ENCODE measurements at places on chromosomes 4 and X.

DNA sequence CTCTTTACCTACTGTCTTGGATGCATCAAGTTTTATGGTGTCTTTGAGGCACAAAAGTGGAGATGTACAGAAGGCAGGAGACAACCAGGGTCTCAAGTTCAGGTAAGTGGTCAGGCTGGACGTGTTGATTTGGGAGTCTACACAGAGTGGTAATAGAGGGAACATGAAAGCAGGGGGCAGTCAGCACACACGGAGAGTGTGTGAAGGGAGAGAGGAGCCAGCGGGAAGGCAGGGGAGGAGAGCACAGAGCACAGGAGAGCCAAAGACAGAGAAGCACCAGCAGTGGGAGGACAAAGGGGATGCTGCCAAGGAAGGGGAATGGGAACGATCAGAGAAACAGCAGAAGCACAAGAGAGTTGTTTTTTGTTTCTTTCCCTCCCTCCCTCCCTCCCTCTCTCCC is 32.9 kb downstream of the TMEM150C start:
- DNase-seq, result no peak

DNA sequence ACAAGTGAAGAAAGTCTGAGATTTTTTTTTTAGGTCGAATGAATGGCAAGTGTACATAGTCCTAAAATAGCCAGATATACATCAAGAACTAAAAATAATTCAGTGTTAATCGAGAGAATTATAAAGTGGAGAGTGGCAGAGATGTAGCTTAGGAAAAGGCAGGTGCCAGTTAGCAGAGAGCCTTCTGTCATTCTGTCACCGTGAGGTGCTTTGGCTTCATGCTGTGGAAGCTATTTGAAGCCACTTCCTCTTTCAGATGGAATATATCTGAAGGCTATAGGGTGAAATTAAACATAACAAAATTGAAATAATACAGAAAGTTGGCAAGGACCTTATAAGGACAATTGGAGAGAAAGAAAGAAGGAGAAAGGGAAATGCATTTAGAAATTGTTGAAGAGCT is 756.3 kb downstream of the CCSER1 start:
- DNase-seq, result no peak

DNA sequence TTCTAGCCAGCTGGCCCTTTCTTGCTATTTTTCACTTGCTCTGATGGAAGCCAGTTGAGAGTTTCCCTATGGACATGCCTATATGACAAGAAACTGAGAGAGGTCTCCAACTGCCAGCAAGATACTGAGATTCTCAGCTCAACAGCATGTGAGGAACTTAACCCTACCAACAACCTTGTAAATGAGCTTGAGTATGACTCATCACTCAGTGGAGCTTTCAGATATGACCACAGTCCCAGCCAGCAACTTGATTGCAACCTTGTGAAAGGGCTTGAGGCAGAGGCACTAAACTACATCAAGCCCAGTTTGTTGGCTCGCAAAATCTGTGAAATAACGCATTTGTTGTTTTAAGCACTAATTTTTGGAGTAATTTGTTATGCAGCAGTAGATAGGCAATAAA is 175.8 kb downstream of the COMMD8 start:
- no peak for DNase-seq

DNA sequence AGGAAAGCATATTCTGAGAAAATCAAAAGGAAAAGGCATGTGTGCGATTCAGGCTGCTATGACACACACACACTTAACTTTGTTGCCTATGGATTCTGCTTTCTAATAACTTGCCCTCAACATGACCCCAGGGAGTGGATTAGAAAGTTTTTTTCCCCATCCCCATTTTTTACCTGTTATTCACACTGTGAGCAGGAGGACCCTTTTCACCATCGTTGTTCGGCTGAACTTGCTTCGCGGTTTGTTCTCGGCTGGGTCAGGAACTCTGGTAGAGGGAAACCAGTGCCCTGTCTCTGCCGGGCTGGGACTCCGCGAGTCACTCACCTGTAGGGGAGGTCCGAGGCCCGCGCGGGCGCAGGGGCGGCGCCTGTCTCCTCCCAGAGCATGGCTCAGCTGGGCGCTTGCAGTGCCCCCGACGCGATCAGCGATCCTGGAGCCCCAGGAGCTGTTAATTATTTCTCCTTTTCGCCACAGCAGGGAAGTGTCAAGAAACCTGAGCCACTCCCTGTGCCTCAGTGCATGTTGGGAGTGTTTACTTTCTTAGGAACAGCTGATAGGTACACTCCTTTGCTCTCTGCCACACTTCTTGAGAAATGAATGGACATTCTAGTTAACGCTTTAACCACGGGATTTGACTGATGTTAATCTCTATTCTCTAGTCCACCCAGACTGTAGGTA is at the start of gene RASSF6:
RASSF6 (minus strand) TSS at position 322 of the 678 bp plus-strand sequence. CDS start 8,641 bp downstream, outside the sequence.
- DNase-seq, result peak; percentile 57

DNA sequence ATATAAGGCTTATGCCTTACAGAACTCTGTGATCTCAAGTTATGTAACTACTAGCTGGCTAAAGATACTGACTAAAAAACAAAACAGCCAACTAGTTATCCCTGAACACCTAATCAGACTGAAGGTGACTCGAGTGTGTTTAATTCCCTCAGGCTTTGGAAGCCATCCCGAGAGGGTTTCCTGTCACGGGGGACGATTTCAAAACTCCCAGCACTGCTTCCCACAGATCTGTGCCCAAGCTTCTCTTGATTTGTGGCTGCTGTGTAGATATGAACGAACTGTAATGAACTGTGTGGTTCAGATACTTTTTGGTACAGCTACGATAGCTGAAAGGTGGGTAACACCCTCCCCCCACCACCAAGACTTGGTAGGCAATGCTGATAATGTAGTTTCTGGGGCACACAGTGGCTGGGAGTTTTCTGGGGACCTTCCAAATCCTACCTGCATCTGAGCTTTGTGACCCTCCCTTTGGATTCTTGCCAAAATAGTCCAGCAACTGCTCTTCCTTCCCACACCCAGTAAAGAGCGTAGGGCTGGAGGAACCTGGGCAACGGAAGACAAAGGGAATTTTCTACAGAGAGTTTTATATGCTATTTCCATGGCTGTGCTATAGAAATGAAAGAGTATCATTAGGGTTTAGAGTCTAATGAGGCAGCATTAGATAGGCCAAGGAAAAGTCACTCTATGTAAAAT is 148.8 kb downstream of the MGST2 start:
- no peak for DNase-seq

- no peak for DNase-seq
Measured at GRCh38 chr4:104436542-104436941, 58.2 kb downstream of the CXXC4 start.

DNA sequence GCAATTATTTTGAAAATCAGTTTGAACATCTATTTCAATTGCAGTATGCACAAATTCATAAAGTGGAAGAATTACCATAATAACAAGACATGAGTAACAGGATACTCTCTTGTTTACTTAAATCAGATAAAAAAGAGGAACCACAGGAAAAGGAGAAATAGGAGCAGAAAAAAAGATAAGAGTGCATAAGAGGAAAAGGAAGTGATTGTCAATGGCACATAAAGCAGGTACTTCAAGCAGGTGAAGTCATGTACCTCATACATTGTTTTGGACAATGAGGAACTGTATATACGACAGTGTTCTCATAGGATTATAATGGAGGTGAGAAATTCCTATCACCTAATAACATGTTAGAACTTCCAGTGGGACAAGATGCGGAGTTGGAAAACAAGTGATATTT is 334.5 kb upstream of the PCDH7 start:
- DNase-seq, result no peak

GRCh38 chr4:87078987-87079486 is 141.4 kb downstream of the KLHL8 start:
- DNase-seq, result no peak

DNA sequence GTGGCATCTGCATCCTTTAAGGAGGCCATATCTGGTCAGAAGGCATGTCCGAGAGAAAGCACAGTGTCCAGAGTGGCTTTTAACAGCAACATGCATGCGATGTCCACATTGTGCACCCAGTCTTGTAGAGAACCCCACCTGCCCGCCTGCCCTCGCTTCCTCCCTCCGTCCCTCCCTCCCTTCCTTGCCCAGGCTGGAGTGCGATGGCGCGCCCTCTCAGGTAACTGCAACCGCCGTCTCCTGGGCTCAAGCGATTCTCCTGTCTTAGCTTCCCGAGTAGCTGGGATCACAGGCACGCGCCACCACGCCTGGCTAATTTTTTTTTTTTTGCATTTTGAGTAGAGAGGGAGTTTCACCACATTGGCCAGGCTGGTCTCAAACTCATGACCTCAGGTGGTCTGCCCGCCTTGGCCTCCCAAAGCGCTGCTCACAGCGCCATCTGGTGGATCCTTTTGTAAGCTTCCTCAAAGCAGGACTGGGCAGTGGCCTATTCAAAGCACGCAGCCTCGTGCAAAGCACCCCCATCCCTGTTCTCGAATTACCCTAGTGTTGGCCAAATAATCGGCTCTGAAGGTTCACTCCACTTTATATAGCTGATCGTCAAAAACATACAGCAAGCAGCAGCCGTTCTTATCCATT is 15.0 kb downstream of the BRCC3 start:
- peak; percentile 27 for DNase-seq

DNA sequence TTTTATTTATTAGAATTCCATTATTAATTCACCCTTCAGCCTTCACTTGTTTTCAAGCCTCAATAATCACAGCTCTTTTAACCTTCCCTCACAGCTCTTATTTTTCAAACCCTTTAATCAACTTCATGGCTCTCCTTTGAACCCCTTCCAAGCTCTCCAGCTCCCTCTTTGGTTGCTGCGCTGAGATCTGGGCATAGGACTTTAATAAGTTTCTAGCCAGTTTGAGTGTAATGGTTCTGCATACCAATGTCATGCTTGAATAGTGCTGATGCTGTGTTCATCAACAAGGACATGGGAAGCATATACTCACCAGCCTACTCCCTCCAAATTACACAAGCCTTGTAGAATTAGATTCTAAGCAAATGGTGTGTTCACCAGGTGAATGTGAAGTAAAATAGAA is 3.5 kb upstream of the RNF212 start:
- no peak for DNase-seq

DNA sequence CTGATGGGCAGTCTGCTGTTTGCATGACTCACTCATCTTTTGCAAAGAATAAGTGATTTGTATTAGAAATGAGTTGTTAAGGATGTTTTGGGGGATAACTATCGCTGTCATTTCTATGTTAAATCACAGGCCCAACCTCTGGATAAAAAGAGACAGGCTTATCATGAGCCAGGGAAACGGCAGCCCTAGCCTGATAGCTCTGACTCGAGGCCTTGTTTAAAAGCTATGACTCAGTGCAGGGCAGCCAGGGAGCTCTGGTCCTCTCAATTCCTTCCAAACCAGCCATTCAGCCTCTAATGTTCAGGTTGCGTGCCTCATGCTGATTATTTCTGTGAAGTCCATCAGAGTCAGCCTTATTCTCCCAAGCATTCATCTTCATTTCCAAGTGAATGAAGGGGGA is 305.9 kb upstream of the HAND2 start:
- DNase-seq, result no peak

- no peak for DNase-seq
Measured at GRCh38 chr4:176988226-176988625, 195.5 kb upstream of the VEGFC start.

DNA sequence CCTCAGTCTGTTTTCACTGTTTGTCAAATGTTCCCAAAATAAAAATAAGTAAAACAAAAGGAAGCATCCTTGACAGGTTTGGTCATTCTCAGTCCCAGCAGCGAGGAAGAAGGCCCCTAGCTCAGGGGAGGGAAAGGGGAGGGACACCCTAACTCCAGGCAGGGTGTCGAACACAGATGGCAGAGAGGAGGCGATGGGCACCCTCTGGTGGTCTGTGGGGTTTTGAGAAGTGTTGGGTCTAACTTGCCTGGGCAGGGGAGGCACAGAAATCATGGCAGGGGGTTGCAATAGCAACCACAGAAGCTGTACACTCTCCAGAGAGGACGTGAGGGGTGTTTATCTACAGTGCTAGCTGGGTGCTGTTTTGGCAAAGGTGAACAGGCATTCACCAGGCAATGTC is 229.8 kb upstream of the SFRP2 start:
- peak; percentile 76 for DNase-seq

DNA sequence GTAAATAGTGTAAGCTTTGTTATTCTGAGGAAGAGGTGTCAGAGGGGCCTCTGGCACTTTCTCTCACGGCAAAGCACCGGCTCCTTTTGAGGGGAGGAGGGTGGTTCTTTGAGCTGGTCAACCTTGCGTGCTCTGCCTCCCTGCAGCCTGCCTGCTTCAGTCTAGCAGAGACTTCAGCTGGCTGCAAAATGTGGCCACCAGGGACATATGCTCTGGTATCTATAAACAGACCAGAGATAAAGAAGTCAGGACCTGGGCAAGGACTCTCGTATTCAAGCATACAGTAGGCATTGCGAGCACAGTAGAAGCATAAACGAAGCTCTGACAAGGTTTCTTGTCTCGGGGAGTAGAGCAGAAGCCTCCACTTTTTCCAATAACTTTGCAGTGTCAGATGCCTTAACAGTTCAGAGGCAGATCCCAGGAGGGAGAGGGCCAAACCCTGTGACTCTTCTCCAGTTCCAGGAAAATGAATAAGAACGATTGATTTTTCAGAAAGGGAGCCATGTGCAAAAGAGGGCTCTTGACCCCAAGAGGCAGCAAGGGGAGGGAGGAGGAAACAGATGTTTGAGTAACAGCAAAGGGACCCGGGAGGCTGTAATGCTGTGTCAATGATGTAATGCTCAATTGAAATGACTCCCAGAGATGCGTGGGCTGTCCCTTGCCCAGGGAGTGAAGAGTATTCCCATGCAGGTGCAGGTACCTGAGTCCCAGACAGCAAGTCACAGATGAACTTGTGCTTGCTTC is 57.9 kb upstream of the TEX13D start:
- DNase-seq, result no peak

GRCh38 chr4:103400405-103400804 is 202.3 kb upstream of the CENPE start:
- no peak for DNase-seq

DNA sequence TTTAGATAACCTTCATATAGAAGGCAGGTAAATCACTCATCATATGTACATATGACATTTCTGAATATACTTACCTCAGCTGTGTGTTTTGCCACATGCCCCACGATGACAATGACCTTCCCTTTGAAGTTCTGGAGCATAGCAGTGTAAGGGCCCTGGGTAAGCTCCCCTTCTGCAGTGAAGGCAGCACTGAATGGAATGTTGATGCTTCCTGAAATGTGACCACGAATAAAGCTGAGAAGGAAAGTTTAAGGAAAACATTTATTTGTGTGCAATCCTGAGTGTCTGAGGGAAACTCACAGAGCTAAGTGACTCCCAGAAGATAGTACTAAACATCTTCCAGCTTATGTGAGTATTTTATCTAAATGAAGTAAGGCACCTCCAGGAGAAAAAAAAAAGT is 200.1 kb downstream of the NPNT start:
- no peak for DNase-seq

DNA sequence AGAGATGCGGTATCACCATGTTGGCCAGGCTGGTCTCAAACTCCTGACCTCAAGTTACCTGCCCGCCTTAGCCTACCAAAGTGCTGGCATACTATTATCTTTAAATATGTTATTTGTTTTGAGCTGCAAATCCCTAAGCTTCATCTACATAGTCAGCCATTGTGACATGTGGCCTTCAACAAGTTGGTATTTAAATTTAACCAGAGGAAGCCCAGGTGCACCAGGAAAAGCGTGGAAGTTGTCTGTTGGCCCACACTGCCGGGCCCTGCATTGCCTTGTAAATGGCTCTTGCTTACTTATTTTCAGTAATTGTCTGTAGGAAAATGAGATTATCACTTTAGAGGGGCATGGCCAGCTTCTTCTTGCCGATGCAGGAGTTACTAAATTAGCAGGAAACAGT is 6.0 kb downstream of the WWC2 start:
- DNase-seq, result no peak
